ENCODE measurements at places on chromosomes 7 and 10. TPM values are rescaled to one million over a fixed set of nuclear protein-coding genes. Genes with fewer than 3 reads are reported as not detected.

- no peak overlapping the region for H3K27ac ChIP-seq
- H3K36me3 ChIP-seq, result no peaks in the 10 kb centered on the region
- peaks cover 3% of the 10 kb centered on the region for H3K27me3 ChIP-seq
- no peak overlapping the region for H3K4me3 ChIP-seq
Measured at GRCh38 chr10:944034-944831, 12.7 kb upstream of the LARP4B start.

DNA sequence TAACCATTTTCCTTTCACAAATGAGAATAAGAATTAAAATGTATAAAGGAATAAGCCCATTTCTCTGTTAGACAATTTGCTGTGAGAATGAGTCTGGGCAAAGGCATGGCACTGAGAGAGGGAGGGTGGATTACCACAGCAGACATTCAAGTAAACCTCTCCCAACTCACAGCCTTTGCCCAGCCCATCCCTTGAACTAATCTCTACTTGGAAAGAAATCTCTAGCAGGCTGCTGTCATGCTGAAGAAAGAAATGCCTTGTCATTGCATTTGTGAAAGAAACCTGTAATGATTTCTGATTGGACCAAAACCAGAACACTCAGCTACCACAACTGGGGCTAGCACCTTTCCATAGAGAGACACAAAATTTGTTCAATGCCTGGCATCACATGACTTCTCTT lies 39.2 kb downstream of the CH25H start:
- no peak overlapping the region for H3K4me3 ChIP-seq
- H3K27me3 ChIP-seq, result no peaks in the 10 kb centered on the region
- no peaks in the 10 kb centered on the region for H3K36me3 ChIP-seq
- H3K27ac ChIP-seq, result no peak overlapping the region
- peaks cover 9% of the 10 kb centered on the region for H3K4me1 ChIP-seq

- peaks cover 4% of the 10 kb centered on the region for H3K36me3 ChIP-seq
- H3K4me3 ChIP-seq, result no peak overlapping the region
- H3K27me3 ChIP-seq, result peaks cover 6% of the 10 kb centered on the region
- H3K27ac ChIP-seq, result peak overlapping the region; percentile 54
- DNase-seq, result no peak
Measured at GRCh38 chr10:63491588-63492316, 26.0 kb upstream of the JMJD1C start.

- H3K27ac ChIP-seq, result no peak overlapping the region
- peaks cover 9% of the 10 kb centered on the region for H3K36me3 ChIP-seq
- no peak overlapping the region for H3K4me3 ChIP-seq
- DNase-seq, result no peak
- H3K4me1 ChIP-seq, result peaks cover 7% of the 10 kb centered on the region
Measured at GRCh38 chr10:4846775-4847174, 20.8 kb downstream of the AKR1E2 start.

EVX1 gene
- 7.1 TPM for total RNA-seq

DNA sequence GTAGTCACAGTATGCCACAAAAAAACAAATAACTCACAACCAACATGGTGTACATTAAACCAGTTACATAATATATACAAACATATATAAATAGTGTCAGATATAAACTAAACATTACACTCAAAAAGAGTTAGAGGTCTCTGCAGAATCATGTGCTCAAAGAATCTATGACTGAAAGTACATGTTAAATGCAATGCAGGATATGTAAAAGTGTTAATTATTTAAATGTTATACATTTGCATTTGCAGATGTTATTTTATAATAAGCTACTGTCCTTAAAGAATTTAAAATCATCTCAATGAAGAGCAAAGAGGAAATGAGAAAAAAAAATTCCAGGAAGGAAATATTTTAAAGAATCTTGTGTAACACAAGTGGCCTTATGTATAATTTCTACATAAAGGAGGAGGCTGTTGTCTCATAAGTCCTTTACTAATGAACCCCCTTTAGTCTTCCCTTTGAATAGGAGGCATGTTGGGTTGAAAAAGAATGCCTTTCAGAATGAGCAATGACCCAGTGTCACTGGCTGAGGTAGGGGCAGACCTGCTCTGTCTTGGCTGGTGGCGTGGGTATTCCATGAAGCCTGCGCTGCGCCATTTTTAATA lies 148.9 kb downstream of the ITGA8 start:
- no peak overlapping the region for H3K27ac ChIP-seq
- no peak for DNase-seq
- peaks cover 2% of the 10 kb centered on the region for H3K27me3 ChIP-seq
- no peaks in the 10 kb centered on the region for H3K36me3 ChIP-seq

GRCh38 chr7:23742051-23742450 lies 32.0 kb downstream of the STK31 start:
- peaks cover 2% of the 10 kb centered on the region for H3K27me3 ChIP-seq
- peaks cover 18% of the 10 kb centered on the region for H3K36me3 ChIP-seq
- H3K27ac ChIP-seq, result no peak overlapping the region
- DNase-seq, result no peak

- no peak overlapping the region for H3K27ac ChIP-seq
- peaks cover 2% of the 10 kb centered on the region for H3K27me3 ChIP-seq
- H3K4me1 ChIP-seq, result no peaks in the 10 kb centered on the region
- no peak overlapping the region for H3K4me3 ChIP-seq
- no peaks in the 10 kb centered on the region for H3K36me3 ChIP-seq
Measured at GRCh38 chr10:42743697-42744096, 38.9 kb upstream of the BMS1 start.

DNA sequence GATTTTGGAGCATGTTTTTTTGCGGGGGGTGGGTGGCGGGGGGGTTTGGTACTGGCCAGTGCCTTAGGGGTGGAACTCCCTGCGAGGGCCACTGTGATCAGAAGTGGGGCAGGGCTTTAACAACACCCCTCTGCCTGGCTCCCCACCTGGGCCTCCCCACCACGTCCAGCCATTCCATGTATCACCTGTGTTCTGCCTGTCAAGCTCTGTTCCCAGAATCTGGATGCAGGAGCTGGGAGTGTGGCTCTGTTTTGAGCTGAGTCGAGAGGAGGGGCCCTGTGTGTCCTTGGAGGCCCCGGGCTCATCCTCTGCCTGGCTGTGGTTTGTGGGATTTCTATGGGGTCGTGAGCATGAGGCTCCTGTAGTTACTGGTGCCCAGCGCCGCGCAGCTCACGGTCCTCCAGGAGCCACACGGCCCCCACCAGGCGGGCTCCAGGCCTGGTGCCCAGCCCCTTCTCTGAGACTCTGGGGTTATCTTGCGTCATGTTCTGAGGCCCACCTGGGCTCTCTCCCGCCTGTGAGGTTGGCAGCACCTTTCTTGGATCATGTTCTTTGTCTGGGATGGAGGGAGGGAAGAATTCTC lies 29.6 kb downstream of the PFKFB3 start:
- no peak overlapping the region for H3K27ac ChIP-seq
- DNase-seq, result no peak
- H3K36me3 ChIP-seq, result peaks cover 4% of the 10 kb centered on the region

- peaks cover 15% of the 10 kb centered on the region for H3K4me1 ChIP-seq
- H3K27ac ChIP-seq, result no peak overlapping the region
- H3K4me3 ChIP-seq, result no peak overlapping the region
- peaks cover 6% of the 10 kb centered on the region for H3K27me3 ChIP-seq
Measured at GRCh38 chr7:91345449-91345848, 81.2 kb downstream of the FZD1 start.

SNX8 gene
- 22.2 TPM for total RNA-seq

GRCh38 chr7:158812684-158813083 lies 16.6 kb downstream of the ESYT2 start:
- H3K27ac ChIP-seq, result no peak overlapping the region
- peaks cover 2% of the 10 kb centered on the region for H3K27me3 ChIP-seq
- no peak overlapping the region for H3K4me3 ChIP-seq
- no peaks in the 10 kb centered on the region for H3K36me3 ChIP-seq
- DNase-seq, result no peak

CCDC172 gene
- not detected for total RNA-seq

CALML3 gene
- total RNA-seq, result not detected

MOGAT3 gene
- not detected for total RNA-seq

PPP1R17 gene
- total RNA-seq, result 657 TPM

TSPAN15 gene
- total RNA-seq, result 49.8 TPM

KAZALD1 gene
- 0.59 TPM for total RNA-seq

DNA sequence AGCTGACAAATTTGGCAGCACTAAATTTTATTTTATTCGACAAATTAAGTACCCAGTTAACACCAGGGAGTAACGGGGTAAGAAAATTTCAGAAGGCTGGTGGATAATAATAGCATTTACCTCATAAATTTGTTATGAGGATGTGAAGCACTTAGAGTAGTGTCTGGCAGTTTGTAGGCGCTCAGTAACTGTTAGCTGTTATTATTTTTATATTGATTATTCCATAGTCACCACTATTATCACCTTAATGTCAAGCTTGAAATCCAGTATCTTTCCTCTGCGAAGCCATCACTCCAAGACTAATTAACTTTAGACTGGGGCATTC lies 563 bp upstream of the COA1 start:
- no peaks in the 10 kb centered on the region for H3K27me3 ChIP-seq
- H3K4me3 ChIP-seq, result peak overlapping the region; percentile 95
- peaks cover 10% of the 10 kb centered on the region for H3K4me1 ChIP-seq
- DNase-seq, result no peak
- H3K36me3 ChIP-seq, result no peaks in the 10 kb centered on the region

GRCh38 chr10:13315361-13315760 lies 15.5 kb upstream of the PHYH start:
- H3K36me3 ChIP-seq, result no peaks in the 10 kb centered on the region
- no peaks in the 10 kb centered on the region for H3K27me3 ChIP-seq
- DNase-seq, result no peak
- H3K27ac ChIP-seq, result no peak overlapping the region

- DNase-seq, result no peak
- no peaks in the 10 kb centered on the region for H3K4me1 ChIP-seq
- H3K27ac ChIP-seq, result no peak within 1 kb of the TSS
- H3K36me3 ChIP-seq, result peaks cover 22% of the 10 kb centered on the region
- H3K4me3 ChIP-seq, result no peak within 1 kb of the TSS
Measured at GRCh38 chr10:102837230-102837721, at the start of gene CYP17A1. Gene CYP17A1, minus strand, starts transcription at chr10:102837413. Its CDS starts 52 bp downstream, at chr10:102837361.

- no peaks in the 10 kb centered on the region for H3K4me1 ChIP-seq
- H3K27me3 ChIP-seq, result peaks cover 3% of the 10 kb centered on the region
- H3K36me3 ChIP-seq, result no peaks in the 10 kb centered on the region
Measured at GRCh38 chr7:15889507-15889906, 203.0 kb upstream of the MEOX2 start.

- no peaks in the 10 kb centered on the region for H3K4me1 ChIP-seq
- H3K4me3 ChIP-seq, result peak overlapping the region; percentile 91
- H3K27me3 ChIP-seq, result peaks cover 10% of the 10 kb centered on the region
- no peak for DNase-seq
- H3K27ac ChIP-seq, result no peak overlapping the region
- H3K36me3 ChIP-seq, result peaks cover 14% of the 10 kb centered on the region
Measured at GRCh38 chr10:96721207-96721572, 876 bp upstream of the PIK3AP1 start.
